Activated T-cell treated with anti-CD3 and anti-CD28 coated beads, Interleukin-2, amount 50 U/mL, for 4 hours (primary cell): ENCODE measurements at places on chromosomes 2 and 18.

- no peak for DNase-seq
Measured at GRCh38 chr2:206088248-206088647, 2.3 kb upstream of the INO80D start.

- peak; percentile 83 for DNase-seq
Measured at GRCh38 chr2:27211943-27212625, at the start of the genes ATRAID and SLC5A6. Gene ATRAID, plus strand, starts transcription at chr2:27212041. Its CDS starts 328 bp downstream, at chr2:27212369. Gene SLC5A6, minus strand, starts transcription at chr2:27212268. Its CDS starts 4,618 bp downstream, at chr2:27207650.

- no peak for DNase-seq
Measured at GRCh38 chr18:48829443-48830149, 121.2 kb downstream of the SMAD7 start.

GRCh38 chr2:47178341-47178740 lies 23.2 kb upstream of the STPG4 start:
- DNase-seq: no peak
